ENCODE measurements at places on chromosomes 3 and 15. TPM values are rescaled to one million over a fixed set of nuclear protein-coding genes. Genes with fewer than 3 reads are reported as not detected.

The MLF1 gene
- 3.4 TPM for total RNA-seq

The LDHAL6B gene
- total RNA-seq: not detected

The CYP1A2 gene
- not detected for total RNA-seq

The CEMIP gene
- total RNA-seq: 0.27 TPM

DNA sequence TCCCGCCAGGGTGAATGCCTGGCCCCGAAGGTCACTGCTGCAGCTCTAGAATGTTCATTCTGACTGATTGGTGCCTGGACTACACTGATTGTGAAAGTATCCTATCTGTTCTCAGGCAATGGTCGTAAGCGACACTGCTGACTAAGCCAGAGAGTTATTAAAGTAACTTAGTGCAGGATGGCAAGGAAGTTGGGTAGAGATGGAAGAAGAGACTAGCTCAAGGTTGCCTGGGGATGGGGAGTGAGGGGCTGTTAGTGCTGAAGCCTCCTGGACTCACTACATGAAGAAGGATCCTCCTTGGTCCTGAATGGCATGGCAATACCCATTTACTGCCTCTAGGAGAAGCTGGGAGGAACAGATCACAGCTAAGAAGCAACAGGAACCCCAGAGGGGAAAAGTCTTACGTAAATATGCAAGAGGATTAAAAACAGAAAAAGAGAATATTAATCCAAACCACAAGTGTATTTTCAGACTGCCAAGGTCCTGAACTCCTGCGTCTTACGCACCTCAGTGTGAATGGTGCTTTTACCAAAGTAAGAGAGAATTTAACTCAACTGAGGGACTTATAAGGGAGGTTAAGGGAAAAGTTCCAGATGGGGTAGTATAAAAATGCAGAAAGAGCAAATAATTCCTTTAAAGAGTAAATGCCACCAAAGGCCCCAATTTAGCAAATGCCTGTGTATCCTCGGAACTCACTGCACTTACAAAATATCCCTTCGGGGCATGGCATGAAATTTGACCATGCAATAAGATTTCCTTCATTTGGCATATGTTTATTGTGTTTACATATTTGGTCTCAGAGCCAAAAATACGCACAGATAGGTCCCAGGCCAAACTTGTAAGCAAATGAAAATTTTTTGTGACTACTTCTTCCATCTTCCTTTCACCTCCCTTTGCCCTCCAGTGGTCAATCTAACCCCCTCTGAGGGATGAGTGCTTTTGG is 64.0 kb upstream of the DGKG start:
- no peaks in the 10 kb centered on the region for H3K36me3 ChIP-seq
- no peak overlapping the region for H3K27ac ChIP-seq
- H3K4me3 ChIP-seq: no peak overlapping the region

DNA sequence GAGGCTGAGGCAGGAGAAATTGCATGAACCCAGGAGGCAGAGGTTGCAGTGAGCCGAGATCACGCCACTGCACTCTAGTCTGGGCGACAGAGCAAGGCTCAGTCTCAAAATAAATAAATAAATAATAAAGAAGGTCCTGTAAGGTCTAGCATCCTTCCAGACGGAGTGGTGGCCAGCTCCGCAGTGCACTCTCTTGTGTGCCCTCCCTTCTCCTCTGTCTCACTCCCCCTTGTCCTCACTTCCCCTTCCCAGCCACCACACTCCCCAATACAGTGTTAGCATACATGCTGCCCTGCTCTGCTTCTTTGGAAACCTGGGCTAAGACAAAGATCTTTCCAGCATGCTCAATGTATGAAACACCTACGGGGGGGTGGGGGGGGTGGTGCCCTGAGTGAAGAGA is 3.4 kb upstream of the CLN6 start:
- no peak overlapping the region for H3K27ac ChIP-seq
- H3K4me1 ChIP-seq: peaks cover 26% of the 10 kb centered on the region
- no peaks in the 10 kb centered on the region for H3K27me3 ChIP-seq
- no peak for DNase-seq

DNA sequence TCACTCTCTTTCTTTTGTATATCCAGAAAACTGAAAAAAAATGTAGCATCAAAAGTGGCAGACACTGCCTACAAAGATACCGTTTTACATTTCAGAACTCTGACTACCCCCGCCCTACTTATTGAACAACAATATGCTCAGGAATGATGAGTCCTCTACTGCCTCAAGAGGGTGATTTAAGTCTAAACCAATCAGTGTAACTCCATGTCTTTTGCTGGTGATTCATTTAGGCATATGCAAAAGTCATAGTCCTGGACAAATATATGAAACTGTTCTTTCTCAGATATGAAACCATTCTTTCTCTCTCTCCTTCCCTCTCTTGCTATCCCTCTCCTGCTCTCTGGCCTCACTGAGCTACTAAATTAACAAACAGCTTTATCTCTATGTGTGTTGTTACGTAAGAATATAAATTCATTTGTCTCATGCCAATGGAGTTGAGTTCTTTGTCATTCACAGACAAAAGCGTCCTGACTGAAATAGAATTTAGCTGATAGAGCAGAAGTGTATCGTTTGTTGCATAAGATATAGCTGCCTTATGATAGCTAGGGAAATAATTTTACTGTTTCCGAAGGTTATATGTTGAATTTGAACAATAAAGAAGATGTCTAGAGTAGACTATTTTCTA is 133.7 kb upstream of the OSTN start:
- H3K27ac ChIP-seq: no peak overlapping the region
- no peak for DNase-seq
- no peak overlapping the region for H3K4me3 ChIP-seq

DNA sequence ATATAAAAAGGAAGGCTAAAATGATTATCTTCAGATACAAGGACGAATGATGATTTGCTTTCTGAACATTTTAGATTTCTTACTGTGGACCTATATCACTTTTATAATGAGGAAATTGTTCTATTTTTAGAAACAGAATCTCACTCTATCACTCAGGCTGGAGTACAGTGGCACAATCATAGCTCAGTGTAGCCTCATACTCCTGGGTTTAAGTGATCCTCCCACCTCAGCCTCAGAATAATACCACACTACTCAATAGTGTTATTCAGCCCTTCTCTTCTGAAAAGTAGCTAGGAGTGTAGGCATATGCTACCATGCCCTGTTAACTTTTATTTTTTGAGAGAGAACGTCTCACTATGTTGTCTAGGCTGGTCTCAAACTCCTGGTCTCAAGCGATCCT is 15.8 kb downstream of the DNAJC13 start:
- no peaks in the 10 kb centered on the region for H3K36me3 ChIP-seq
- DNase-seq: no peak
- H3K27me3 ChIP-seq: no peaks in the 10 kb centered on the region
- no peak overlapping the region for H3K27ac ChIP-seq
- H3K4me3 ChIP-seq: no peak overlapping the region

DNA sequence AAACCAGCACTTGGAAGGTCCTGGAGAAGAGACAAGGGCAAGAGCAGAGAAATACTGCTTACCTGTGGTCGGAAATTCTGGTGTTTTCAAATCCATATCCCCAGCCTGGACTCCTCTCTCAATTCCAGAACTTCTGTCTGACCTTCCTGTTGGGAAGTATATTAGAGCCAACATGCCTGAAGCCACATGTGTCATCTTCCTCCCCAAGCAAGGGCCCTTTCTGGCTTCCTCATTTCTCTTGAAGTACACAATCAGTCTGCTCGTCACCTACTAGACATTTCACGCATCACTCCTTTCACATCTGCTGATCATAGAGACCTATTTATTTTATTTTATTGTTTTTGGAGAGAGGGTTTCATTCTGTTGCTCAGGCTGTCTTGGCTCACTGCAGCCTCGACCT is 8.4 kb downstream of the PARP14 start:
- H3K36me3 ChIP-seq: no peaks in the 10 kb centered on the region
- H3K27me3 ChIP-seq: no peaks in the 10 kb centered on the region
- H3K4me1 ChIP-seq: no peaks in the 10 kb centered on the region
- DNase-seq: no peak

GRCh38 chr3:30623351-30623750 is 16.9 kb downstream of the TGFBR2 start:
- H3K27ac ChIP-seq: peak overlapping the region; percentile 66
- H3K4me3 ChIP-seq: no peak overlapping the region
- DNase-seq: no peak
- no peaks in the 10 kb centered on the region for H3K36me3 ChIP-seq
- peaks cover 94% of the 10 kb centered on the region for H3K4me1 ChIP-seq

DNA sequence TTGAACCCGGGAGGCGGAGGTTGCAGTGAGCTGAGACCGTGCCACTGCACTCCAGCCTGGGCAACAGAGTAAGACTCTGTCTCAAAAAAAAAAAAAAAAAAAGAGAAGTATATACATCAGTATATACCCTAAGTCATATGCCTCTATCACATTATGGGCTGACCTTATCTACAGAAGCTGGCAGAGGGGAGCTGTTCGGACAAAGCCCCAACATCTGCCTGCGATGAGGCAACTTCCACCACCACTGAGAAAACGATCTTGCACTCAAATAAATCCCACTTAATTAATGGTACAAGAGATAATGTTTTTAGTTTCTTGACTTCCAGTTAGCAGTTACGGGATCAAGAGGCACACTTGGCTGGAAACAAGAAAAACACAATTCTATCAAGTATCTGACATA is 2.2 kb downstream of the GLT8D1 start:
- DNase-seq: no peak
- no peak overlapping the region for H3K4me3 ChIP-seq
- H3K27me3 ChIP-seq: no peaks in the 10 kb centered on the region
- H3K27ac ChIP-seq: no peak overlapping the region

- no peaks in the 10 kb centered on the region for H3K27me3 ChIP-seq
- H3K4me1 ChIP-seq: no peaks in the 10 kb centered on the region
- no peak overlapping the region for H3K4me3 ChIP-seq
- no peak for DNase-seq
- no peak overlapping the region for H3K27ac ChIP-seq
Observed at GRCh38 chr15:23422099-23422945, 24.7 kb downstream of the GOLGA6L2 start.

DNA sequence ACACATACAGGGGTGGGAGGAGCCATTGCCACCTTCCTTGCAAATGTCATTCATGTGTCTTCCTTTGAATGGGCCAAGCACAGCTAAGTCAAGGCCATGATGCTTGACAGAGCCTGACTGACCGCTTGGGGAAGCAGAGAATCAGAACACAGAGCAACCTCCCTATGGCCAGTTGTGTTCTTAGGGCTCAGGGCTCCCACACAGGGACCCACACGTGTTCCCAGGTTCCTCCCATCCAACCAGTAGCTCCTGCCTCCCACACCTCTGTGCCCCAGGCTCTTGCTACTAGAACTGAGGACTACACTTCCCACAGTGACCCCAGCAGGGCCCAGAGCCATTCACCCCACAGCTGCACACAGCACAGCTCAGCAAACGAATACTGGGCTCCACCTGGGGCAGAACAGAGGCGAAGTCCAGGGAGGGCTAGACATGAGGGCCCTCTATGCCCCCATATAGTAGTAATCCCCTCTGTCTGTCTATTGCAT is 42.9 kb downstream of the KLF15 start:
- H3K4me3 ChIP-seq: no peak overlapping the region
- no peak overlapping the region for H3K27ac ChIP-seq
- no peaks in the 10 kb centered on the region for H3K4me1 ChIP-seq
- DNase-seq: no peak
- H3K36me3 ChIP-seq: no peaks in the 10 kb centered on the region

GRCh38 chr3:87090631-87091030 is 99.7 kb upstream of the VGLL3 start:
- H3K27ac ChIP-seq: no peak overlapping the region
- H3K27me3 ChIP-seq: no peaks in the 10 kb centered on the region
- no peak for DNase-seq
- H3K4me1 ChIP-seq: peaks cover 5% of the 10 kb centered on the region
- no peak overlapping the region for H3K4me3 ChIP-seq

DNA sequence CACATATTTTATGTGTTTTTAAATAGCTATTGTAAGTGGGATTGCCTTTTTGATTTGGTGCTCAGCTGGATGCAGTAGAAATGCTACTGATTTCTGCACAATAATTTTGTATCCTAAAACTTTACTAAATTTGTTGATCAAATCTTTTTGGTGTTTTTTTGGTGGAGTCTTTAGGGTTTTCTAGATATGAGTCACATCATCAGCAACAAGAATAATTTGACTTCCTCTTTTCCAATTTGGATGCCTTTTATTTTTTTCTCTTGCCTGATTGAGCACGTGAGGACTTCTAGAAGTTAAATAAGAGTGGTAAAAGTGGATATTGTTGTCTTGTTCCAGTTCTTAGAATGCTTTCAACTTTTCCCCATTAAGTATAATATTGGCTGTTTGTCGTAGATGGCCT is 51.3 kb downstream of the TLNRD1 start:
- no peak overlapping the region for H3K27ac ChIP-seq
- H3K36me3 ChIP-seq: no peaks in the 10 kb centered on the region
- no peak overlapping the region for H3K4me3 ChIP-seq
- no peaks in the 10 kb centered on the region for H3K27me3 ChIP-seq
- DNase-seq: no peak

DNA sequence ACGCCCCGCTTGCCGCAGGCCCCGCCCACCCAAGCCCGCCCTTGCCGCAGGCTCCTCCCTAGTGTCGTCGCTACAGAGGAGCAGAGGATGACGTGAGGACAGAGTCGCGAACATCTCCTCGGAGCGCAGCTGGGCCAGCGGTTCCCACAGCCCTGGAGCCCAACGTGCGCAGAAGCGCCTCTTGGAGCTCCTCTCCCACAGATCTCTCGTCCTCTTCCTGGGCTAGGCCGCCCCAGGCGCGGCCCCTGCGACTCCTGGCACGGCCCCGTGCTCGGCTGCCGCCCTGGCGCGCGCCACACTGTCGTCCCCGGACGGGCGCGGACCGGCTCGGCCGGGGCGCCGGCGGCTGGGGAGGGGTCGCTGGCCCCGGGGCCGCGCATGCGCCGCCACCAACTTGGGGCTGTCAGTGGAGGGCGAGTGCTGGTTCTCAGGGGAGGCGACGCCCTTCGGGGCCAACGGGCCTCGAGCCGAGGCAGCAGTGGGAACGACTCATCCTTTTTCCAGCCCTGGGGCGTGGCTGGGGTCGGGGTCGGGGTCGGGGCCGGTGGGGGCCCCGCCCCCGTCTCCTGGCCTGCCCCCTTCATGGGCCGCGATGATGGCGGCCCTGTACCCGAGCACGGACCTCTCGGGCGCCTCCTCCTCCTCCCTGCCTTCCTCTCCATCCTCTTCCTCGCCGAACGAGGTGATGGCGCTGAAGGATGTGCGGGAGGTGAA is at the start of gene TRPC1:
Gene TRPC1, plus strand, starts transcription at position 67 of the 714 bp plus-strand sequence. Its CDS starts 526 bp downstream, at position 593.
- H3K4me1 ChIP-seq: peaks cover 7% of the 10 kb centered on the region
- peaks cover 28% of the 10 kb centered on the region for H3K27me3 ChIP-seq
- peak; percentile 26 for DNase-seq
- H3K27ac ChIP-seq: peak within 1 kb of the TSS; percentile 88
- H3K36me3 ChIP-seq: no peaks in the 10 kb centered on the region
- peak within 1 kb of the TSS; percentile 33 for H3K4me3 ChIP-seq

DNA sequence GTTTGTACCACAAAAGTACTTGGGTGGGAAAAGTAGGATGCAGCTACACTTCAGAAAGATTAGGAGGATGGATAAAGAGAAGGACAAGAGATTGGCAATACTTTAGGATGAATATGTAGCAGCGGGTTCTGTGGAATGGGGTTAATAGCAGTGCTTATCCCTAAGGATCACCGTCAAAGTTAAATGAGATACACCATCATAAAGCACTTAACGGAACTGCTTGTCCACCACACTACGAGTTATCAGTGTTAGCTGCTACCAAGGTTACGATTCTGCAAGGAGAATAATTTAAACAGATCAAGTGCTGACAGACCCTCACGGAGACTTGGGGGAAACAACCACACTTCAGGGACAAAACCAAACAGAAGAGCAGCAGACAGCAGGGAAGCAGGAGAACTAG is 963 bp downstream of the SHQ1 start:
- no peaks in the 10 kb centered on the region for H3K36me3 ChIP-seq
- no peak for DNase-seq
- peaks cover 12% of the 10 kb centered on the region for H3K4me1 ChIP-seq
- peak overlapping the region; percentile 79 for H3K27ac ChIP-seq
- peak overlapping the region; percentile 93 for H3K4me3 ChIP-seq

All from transverse colon (tissue), 4 donors.